ENCODE measurements at places on chromosomes 7 and 10.

DNA sequence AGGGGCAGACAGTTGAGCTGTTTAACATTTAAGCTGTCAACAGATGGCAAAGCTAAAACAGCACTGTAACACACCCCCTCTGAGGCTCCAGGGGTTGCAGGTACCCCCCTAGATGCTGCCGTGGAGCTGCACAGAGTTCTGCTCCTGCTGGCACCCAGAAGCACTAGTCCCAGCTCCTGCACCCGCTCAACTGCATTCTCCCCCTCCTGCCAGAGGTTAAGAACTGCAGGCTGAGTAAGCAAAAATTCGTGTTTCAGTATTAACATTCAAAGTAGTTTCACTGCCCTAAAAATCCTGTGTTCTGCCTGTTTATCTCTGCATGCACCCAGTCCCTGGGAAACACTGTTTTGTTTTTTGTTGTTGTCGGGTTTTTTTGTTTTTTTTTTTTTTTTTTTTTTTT, 790.8 kb upstream of the KCND2 start:
- no peak for DNase-seq

DNA sequence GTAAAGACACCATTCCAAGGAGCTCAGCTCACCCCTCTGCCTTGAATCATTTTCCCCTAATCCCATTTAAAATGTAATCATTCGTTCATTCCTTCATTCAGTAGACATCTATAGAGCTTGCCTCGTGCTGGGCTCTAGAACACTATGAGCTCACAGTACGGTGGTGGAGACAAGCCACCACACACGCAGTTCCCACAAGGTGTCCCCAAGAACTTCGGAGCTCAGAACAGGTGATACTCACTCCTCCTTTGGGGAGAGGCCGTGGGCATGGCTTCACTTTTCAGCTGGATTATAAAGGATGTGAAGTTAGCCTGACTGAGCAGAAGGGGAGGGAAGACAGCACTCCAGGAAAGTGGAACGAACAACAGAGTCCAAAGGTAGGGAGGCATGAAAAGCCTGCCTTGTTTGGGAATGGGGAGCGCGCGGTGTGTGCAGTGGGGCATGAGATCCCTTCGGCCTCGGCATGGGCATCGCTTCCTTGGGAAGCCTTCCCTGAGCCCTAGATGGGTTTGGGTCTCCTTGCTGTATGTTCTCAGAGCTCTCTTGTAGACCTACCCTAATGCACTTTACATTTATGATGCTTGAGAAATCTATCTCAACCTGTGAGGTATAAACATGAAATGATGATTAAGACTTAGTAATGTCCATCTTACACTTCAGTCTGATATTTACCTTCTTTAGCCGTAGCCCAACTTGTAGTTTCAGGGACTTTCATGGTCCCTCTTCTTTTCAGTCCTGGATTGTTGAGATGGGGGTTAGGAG, 809 bp upstream of the OGA start:
- DNase-seq = peak; percentile 15

- no peak for DNase-seq
Observed at GRCh38 chr10:45644527-45644926, 28.0 kb downstream of the ZFAND4 start.

GRCh38 chr7:92717993-92718716, 118.2 kb downstream of the CDK6 start:
- DNase-seq = peak; percentile 25

DNA sequence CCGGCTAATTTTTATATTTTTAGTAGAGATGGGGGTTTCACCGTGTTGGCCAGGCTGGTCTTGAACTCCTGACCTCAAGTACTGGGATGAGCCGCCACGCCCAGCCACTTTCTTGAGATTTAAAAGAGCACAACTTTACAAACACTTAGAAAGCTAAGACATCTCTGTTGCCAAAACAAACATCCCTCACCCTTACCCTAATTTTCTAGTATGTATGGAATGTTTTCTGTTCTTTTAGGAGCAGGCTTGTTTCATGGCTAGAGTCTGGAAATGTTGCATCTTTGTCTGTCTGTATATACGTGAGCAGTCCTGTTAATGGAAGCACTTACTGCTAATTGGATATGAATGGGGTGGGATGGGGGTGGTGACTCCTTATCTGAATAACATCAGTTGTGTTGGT, 2.9 kb downstream of the OLAH start:
- DNase-seq = no peak

- no peak for DNase-seq
Observed at GRCh38 chr7:110590415-110590814, 500.5 kb upstream of the LRRN3 start.

DNA sequence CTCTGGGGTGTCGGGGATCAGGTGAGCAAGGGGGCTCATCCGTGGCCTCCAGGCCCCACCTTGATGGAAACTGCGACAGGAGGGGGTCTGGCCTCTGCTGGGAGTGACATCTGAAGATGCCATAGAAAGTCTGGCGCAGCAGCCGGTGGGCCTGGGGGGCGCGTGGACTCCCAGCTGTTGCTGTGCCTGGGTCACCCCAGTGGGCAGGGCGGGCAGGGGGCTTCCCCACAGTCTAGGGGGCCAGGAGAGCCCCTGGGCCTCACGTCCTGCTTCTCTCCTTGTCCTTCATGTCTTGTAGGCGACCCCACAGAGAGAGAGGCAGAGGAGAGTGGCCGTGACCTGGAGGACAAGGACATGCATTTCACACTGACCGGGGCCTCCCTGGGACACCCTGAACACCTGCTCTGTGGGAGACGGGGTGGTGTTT, 450.5 kb downstream of the DNAJB6 start:
- DNase-seq = no peak

GRCh38 chr10:119667562-119668328, 16.6 kb downstream of the BAG3 start:
- DNase-seq = no peak

DNA sequence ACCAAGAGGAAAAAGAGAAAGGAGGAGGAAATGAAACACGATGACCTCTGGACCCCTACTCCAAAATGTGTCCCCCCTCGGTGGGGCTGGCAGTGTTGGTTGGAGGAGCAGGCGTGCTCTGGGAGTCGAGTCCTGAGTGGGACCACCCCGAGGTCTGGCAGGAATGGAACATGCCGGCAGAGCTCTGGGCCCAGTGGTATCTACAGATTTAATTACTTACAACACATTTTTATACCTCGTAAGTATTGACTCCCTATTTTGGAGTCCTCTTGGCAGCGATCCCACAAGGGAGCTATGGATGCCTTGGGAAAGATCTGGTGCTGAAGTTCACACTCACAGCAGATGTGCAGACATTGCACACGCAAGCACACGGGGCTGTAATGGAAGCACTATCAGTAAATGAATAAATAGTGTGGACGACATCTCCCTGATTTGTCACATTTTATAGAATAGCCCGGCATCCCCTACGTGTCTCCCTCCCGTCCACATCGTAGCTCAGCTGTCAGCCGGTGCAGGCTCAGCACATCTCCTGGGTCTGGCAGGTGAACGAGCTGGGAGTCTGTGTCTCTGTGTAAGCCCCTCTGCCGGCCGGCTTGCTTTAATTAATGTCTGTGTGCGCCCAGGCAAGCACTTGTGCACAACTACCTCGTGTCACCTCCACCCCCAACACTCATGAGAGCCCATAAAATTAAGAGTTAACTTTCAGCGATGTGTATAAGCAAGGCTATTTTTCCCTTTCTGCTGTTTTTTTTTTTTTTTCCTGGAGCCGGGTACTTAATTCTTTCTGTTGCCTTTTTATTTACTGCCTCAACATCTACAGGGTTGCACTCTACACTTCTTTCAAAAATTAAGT, 603.2 kb downstream of the LRMDA start:
- no peak for DNase-seq

DNA sequence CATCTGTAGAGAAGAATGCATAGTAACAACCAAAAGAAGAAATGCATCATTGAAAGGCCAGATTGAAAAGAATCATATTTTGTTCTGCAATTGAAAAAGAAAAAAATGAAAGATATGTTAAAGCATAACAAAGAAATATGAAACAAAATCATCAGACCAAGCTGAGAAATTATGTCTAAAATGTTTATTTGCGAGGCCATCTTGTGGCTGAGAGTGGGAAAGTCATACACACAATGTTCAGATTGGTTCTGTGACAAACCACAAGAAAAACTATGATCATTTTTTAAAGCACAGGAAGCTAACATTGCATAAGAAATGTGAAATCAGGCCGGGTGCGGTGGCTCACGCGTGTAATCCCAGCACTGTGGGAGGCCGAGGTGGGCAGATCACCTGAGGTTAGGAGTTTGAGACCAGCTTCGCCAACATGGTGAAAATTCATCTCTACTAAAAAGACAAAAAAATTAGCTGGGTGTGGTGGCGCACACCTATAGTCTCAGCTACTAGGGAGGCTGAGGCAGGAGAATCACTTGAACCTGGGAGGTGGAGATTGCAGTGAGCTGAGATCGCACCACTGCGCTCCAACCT, 36.6 kb downstream of the ABCB5 start:
- no peak for DNase-seq

DNA sequence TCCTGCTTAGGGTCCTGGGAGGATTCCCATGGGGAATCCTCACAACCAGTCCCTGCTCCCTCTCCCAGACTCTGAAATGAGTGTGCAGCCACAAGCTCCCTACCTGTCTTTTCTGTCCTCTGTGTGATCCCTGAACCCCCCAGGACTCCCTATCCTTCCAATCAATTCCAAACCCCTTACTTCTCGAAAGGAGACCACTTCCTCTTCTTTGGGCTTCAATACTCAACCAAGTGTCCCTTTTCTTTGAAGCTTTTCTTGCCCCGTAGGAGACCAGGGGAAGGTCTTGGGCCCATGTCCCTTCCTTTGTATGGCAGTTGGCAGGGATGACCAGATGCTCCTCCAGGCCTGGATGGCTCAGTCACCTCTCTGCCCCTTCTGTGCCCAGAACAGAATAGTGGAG, 1.7 kb downstream of the AEBP1 start:
- DNase-seq = no peak

DNA sequence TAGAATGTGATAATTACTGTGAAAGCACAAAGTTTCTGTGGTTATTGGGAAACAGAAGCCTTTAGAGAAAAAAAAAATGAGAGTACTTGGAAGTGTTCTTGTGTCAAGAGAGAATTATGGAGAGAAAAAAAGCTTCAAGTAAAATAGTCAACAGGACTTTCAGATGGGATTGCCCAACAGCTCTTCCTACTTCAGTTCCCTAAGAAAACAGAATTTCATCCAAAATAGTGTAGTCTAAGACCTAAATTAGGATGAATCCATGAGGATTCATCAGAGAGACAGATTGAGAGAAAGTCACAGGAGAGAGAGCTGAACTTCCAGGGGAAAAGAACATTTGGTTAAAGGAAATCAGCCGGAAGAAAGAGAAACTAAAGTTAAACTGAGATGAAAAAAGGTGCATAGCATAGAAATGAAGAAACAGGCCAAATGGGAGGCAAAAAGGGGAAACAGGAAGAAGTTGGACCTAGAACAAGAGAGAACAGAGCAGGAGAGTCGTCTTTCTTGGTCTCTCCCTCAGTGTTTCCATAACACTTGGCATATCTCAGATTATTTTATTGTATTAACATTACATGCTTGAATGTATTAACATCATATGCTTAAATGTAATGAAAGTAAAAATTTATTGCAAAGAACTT, 2.5 kb downstream of the SCIN start:
- no peak for DNase-seq

DNA sequence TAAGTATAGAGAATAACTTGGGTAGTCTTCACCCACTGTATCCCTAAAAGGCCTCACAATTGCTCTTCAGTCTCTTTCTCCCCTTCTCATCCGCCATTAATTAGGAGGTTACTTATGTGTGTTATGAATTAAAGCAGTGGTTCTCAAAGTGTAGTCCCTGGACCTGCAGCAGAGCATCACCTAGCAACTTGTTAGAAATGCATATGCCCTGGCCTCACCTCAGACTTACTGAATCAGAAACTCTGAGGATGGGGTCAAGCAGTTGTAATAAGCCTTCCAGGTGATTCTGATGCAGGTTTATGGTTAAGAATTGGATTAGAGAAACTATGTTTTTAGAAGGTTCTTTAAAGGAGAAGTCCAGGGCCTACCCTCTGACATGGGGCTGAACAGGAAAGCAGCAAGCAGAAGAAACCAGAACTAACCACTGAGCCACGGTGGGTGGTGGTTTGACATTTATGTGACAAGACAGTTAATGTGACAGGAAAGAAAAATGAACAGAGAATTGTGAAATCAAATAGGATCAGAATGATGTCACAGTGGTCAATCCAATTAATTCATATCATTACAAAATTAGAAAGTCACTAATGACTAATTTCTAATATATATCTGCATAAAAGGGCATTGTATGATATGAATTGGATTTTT, 37.6 kb downstream of the ENTPD1 start:
- DNase-seq = no peak

GRCh38 chr10:101967713-101968112, 88.3 kb downstream of the ARMH3 start:
- DNase-seq = no peak

DNA sequence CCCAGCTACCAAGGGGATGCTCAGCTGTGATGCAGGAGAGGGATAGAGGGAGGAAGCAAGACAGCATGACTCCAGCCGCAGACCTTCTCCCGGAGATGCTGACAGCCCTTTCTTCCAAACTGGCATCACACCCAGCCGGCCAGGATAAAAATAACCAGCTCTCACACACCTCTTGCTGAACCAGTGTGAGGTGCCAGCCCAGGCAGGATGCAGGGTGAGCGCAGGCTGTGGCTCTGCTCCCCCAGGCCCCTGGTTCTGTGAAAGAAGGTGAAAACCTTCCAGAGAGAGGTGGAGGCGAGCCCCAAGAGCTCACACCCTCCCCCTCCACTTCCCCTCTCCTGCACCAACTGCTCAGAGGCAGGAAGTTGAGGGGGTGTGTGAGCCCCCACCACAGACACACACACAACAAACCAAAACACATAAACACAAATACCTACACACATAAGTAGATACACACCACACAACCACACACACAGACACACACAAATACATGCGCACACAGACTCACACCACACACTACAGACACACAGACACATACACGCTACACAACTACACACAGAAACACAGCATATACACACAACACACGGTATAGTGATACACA, 4.0 kb downstream of the GPR15LG start:
- DNase-seq = no peak

Measured in activated T-helper 9 cell treated with anti-CD3 and anti-CD28 coated beads, Interleukin-2, amount 50 U/mL, for 16 hours (primary cell).